Inflammatory macrophage treated with lipopolysaccharide for 4 hours (primary cell): ENCODE measurements at places on chromosomes 6 and 20.

- DNase-seq = no peak
Measured at GRCh38 chr6:159806021-159806458, 6.0 kb downstream of the PNLDC1 start.

- DNase-seq = no peak
Measured at GRCh38 chr6:149714442-149714841, 3.5 kb downstream of the LATS1 start.

- no peak for DNase-seq
Measured at GRCh38 chr20:35319192-35319870, 27.1 kb upstream of the FAM83C start.

DNA sequence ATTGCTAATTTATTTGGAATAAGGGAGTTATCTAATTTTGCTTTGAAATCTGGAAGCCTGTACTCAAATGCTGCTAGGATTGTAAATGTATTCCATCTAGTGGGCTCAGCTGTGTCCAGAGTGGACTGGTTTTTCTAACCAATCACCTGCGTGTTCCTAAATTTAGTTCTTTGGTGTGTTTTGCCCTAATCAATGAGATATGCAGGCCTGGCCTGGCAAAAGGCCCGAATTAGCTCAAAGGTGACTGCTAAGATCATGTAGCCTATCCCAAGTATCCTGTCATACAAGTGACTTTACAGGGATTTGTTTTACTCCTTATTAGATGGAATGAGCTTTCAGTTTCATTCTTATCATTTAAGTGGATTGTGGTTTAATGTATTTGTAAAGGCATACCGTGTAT, 51.3 kb upstream of the ARMC2 start:
- peak; percentile 35 for DNase-seq

GRCh38 chr20:40900666-40901215, 127.9 kb upstream of the TOP1 start:
- DNase-seq = peak; percentile 68

DNA sequence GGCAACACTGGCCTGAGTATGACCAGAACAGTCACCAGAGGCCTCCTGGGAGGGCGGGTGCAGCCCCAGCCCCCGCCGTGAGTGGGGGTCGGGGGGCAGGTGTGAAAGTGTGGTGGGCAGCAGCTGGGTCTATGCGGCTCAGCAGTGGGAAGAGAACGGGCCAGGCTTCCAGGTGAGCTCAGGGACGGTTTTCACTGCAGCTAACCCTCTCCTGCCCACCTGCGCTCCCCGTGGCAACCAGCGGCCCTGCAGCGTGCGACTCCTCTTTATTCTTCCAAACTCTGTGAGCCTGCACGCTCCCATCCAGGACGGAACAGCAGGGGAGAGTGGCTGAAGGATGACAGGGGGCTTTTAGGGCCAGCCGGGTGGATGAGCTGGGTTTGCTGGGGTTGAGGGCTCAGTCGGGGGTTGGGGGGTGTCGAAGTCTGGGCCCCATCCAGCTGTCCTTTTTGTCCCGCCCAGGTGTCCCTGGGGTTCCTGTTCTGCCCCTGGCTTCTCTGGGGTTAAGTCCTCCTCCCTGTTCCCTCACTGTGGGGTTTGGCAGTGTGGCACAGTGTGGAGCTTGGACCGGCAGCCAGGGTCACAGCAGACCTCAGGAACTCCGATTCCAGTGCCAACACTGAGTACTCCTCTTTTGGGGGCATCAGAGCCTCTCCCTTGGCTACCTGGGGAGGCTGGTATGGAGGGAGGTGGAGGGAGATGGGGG, 859 bp upstream of the BIRC7 start:
- no peak for DNase-seq

DNA sequence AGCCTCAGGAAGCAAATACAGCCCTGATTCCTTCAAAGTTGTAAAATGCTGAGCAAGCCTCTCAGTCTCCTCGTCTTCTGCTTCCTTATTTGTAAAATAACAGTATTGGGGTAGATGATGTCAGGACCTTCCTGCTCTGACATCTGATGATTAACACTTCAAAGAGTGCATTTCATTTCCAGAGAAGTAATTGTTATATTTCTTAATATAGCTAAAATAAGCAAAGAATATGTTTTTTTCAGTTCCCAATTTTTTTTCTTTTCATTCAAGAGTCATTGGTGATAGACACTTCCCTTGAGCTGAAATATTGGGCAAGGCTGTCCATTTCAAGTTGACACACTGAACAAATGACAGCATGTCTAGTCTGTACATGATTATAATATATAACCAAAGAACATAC, 53.4 kb downstream of the SLX4IP start:
- DNase-seq = peak; percentile 99

DNA sequence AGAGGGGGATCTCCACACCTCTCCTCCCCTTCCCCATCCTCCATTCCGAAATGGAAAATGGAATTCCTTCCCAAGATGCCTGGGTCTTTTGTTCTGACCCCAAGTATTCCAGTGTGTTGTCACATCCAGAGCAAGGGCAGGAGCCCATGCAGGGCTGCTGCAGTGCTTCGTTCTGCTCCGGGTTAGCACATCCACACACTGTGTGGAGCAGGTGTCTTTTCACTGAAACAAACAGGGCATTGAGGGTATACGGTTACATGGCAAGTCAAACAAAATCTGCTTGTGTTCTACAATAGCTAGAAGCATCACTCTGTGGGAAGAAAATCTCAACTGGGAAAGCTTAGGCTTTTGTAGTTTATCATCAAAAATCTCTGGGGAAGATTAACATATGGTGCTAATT, 56.9 kb downstream of the LYRM2 start:
- no peak for DNase-seq

DNA sequence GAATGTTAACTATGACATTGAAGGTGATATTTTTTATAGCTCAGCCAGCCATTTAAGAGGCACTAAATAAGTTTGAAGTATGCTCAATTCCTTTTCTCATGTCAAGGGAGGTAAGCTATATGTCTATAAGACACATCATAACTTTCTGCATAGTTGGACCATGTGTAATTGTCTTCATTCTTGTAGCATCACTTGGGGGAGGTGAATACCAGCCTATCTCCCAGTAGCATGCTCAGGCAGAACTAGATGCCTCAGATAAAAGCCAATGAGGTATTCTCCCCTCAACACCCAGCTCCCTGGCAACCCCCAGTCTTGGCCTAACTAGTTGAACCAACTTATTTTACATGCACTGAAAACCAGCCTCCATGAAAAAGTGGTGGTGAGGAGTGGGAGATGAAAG, 158.3 kb upstream of the JAG1 start:
- DNase-seq = no peak

- no peak for DNase-seq
Measured at GRCh38 chr6:115592025-115592424, 468.7 kb downstream of the FRK start.

GRCh38 chr6:5771759-5772390, 234.8 kb downstream of the NRN1 start:
- DNase-seq = no peak

GRCh38 chr6:123829302-123829953, 25.8 kb downstream of the NKAIN2 start:
- DNase-seq = no peak

DNA sequence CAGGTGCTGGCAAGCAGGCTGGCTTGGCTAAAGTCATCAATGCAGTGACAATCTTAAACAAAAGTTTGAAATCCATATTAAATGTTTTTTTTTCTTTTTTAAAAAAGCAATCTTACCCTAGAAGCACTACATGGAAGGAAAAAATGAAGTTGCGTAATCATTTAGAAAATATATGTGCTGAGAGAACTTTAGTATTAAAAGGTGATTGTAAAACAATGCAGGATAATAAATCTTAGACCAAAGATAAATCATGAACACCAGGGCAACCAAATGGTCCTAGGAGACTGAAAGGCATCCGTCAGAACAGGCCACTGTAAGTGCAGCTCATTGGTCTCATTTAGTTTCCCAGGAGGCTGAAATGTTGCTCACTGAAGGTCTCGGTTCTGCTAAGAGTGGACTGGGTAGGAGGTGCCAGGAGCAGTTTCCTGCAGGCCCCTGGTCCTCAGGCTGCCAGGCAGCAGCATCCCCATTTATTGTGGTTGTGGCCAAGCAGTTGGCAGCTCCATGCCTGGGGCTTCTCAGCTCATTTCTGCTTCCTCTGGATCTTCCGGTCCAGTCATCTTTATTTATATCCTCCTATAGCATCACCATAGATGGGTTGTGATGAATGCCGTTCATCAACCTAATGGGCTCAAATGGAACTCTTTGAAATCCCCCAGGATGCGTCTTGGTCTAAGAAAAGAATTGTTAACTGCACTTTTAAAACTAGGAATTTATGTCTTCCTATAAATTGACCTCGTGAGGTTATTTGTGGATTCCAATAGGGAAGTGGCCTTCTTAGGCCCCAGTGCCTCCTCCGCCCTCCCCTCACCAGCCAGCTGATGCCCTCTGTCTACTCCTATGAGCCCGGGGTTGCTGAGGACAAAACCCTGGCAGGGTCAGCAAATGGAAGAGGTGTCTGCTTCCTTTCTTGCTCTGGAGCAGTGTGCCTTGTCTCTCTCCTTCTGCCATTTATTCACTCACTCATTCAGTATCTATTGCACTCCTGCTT, 269.0 kb downstream of the UST start:
- DNase-seq = peak; percentile 61

DNA sequence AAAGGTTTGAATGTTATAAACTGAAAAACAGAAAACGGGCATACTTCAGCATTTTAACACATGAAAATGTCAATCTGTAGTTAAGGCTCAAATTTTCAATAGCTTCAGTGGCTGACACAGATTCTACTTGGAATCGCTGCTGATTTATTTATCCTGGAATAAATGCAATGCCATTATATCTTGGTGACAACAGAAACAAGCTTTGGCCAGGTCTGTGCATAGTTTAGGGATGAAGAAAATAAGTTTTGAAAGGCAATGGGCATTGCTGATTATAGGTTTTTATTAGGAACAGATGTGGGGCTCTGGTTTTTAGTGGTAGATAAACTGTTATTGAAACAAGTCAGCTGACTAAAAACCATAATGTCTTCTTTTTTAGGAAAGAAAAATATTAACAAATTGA, 96.8 kb upstream of the SOX4 start:
- DNase-seq = no peak

GRCh38 chr20:36969478-36970186, 18.1 kb upstream of the SAMHD1 start:
- DNase-seq = peak; percentile 73

GRCh38 chr20:52420805-52421204, 229.2 kb upstream of the ZFP64 start:
- DNase-seq = no peak

GRCh38 chr20:38094373-38094891, 60.9 kb downstream of the RPRD1B start:
- peak; percentile 97 for DNase-seq

DNA sequence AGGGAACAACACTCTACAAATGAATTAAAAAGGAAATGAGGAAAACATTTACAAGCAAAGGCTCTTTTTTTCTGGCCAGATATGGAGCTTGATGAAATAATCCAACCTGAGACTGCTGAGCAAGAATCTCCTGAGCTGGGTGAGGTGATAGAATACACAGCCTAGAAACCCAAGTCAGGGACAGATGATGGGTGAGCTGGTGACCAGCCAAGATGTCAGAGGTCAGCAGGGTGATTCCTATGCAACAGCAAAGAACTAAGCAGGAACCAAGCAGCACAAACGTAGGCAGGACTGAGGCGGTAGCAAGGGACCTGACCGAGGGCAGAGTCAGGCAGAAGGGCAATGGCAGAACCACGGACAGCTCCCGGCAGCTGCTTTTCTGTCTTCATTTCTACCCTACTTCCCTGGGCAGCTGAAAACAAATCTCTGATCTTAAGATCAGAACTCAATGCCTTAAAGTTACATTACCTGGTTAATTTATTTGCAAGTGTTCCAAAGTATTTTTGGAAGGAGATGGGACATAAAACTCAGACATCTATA, 75.1 kb downstream of the CDC40 start:
- DNase-seq = no peak

DNA sequence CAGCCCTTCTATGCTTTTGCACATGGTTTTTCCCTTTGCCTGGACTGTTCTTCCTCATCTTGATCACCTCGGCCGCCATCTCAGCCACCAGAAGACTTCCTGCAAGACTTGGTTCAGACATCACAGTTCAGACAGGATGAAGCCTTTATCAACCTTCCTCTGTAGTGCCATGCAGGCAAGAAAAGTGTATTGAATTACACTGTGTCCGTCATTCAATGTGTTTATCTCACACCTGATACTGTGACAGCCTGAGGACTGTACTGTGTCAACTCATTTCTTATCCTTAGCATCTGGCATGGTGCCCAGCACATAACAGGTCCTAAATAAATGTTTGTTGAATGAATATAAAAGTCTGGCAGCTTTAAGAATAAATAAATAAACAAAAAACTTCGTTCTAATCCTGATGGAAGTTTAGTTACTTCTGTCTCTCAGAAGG, 133.3 kb upstream of the MAN1A1 start:
- no peak for DNase-seq

DNA sequence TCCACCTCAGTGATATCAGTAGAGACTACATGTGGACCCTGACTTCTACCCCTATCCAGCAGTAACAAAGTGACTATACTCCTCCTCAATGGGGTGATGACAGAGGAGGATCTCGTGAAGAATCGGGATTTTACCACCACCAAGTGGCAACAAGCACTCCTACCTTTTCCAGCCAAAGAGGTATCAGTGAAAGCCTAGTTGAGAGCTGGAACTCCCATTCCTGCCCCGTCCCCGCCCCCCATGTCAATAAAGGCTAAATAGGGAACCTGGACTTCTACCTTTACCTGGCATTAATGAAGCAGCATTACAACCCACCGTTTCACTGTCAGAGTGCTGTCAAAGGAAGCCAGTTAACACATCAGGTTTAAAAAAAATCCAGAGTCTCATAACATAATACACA, 45.3 kb downstream of the RNF24 start:
- no peak for DNase-seq

DNA sequence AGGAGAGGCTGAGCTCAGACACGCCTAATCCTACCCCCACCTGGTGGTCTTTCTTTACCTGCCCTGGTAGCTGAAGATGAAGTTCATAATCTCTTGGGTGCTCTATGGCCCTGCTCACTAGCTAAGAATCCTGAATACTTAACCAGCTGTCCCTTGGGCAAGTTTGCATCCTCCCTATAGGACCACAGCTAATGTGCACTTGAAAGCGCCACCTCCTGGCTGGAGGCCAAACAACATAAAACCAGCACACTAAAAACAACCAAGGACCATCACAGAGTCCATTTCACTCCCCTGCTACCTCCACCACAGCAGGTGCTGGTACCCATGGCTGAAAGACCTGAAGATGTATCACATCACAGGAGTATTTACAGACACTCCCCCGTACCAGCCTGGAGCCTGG, 155.5 kb upstream of the SLC24A3 start:
- DNase-seq = no peak

- no peak for DNase-seq
Measured at GRCh38 chr20:46894579-46894958, at the start of gene EYA2. Gene EYA2, plus strand, starts transcription at chr20:46894843. Its CDS starts 95,168 bp downstream, at chr20:46990011.

DNA sequence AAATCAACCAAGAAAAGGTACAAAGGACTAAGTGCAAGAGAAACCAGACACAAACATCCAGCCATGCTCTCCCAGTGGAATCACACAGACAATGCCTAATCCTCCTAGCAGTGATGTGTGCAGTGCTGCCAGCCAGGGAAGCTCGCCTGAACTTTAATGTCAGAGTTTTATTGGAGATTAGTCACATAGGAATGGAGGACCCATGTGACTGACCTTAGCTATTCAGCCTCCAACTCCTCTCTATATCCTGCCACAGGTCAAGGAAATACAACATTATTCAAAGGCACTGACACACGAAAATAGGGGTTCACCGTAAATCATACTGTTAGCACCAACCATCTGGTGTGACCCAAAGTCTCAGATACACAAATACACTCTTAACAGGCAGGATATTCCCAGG, 684.6 kb downstream of the DOK5 start:
- DNase-seq = no peak

- peak; percentile 29 for DNase-seq
Measured at GRCh38 chr6:4805553-4806336, 29.5 kb downstream of the CDYL start.
